Activated naive CD4-positive, alpha-beta T cell (primary cell): ENCODE measurements at places on chromosomes 12 and 14.

DNA sequence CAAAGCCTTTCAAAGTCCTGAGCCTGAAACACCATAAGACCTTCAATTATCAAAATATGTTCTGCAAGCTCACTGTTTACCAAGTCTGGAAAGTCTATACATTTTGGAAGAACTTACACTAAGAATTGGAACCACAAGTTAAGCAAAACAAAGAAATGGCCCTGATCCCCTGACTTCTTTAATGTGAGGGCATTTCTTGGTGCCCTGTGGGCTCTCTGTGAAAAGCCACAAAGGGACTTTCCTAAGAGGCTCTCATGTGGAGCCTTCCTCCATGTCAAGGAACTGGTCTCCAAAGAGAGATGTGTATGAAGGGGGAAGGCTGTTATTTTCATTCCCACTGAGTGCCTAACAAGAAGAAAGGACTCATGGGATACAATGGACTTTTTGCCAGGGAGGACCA lies 13.5 kb upstream of the MYH6 start:
- DNase-seq = no peak

DNA sequence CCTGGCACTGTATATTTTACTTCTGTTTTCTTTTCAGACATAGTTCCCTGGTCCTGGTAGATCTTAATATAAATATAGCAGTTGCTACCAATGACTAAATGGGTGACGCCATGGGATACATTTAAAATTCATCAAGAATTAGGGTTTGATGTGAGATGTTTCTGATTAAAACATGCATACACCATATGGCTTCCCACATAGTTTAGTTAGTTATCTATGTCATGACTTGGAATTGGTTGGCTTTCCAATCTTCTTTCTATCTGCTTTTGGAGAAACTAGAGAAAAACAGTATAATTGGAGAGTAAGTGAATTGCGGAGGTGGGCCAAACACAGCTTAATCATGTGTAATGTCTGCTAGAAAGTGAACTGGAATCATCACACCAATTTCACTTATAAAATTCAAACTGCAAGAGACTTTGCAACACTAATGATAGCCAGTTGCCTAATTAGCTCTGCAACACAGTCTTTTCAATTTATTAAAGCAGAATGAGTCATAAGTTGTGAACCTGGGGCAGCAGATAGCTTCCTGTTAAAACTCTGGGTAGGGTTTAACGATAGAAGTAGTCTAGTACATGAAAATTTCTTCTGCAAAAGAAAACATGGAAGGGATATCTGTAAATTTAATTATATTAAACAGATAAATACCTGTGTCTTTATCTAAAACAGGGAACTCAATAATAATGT lies 295.2 kb downstream of the SLC16A7 start:
- no peak for DNase-seq

GRCh38 chr14:46487582-46488350 lies 163.8 kb downstream of the RPL10L start:
- no peak for DNase-seq

DNA sequence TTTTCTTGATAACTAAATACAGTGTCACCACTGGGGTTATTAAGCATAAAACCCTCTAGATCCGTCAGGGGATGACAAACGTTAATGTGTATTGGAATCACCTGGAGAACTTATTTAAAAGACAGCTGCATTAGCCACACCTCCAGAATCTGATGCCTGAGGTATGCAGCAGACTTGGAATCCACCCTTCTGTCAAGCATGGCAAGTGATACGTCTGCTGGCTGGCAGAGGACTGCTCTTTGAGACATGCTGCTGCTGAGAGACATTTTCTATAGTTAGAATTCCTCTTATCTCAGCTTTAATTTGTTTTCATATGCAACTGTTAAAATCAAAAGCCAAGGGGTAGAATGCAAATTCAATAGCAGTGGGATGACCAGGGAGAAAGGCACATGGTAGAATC lies 496.3 kb downstream of the NELL2 start:
- DNase-seq = no peak

DNA sequence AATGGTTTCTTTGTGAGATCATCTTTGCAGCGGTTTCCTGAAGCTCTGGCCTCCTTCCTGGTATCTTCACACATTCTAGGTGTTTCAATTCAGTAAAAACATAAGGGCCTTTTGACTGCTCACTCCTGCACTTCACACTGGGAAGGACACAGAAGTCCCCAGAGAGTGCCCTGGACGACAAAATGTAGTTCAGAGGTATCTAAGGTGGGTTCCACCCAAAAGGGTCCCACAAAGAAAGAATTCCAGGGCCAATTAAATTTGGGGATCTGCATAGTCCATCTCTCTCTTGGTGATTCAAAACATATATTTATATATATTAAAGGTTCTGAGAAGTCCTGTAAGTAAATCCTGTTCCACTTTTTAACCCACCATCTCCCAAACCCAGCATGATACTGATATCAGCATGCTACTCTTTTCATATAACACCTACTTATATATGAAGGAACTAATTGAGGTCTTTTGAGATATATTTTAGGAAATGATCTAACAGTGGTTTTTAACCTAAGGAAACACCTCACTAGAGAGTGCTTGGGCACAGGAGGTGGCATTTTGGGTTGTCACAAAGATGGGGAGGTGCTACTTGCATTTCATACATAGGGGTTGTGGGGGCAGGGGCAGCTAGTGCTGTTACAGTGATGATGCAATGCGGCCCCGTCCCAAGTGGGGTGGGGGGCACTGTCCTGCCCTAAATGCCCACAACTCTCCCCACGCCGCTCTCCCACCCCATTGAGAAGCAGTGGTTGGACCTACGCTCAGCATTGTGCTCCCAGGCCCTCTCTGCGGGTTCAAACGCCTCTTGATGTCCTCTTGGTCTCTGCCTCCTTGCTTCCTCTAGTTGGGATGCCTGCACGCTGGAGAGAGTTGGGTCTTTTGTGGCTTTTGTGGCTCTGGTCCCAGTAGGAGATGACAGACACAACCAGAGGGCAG lies 109.4 kb downstream of the ARF6 start:
- peak; percentile 17 for DNase-seq

DNA sequence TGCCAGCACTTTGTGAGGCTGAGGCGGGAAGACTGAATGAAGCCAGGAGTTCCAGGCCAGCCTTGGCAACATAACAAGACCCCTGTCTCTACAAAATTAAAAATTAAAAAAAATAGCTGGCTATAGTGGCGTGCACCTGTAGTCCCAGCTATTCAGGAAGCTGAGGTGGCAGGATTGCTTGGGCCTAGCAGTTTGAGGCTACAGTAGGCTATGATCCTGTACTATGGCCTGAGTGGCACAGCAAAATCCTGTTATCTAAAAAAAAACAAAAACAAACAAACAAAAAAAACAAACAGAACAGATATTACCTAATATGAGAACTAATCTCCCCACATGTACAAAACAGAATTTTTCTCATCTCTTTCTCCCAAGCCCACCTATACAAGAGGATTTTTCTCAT lies 15.7 kb downstream of the TMEM116 start:
- DNase-seq = no peak

GRCh38 chr14:53380867-53381225 lies 227.7 kb upstream of the DDHD1 start:
- no peak for DNase-seq

DNA sequence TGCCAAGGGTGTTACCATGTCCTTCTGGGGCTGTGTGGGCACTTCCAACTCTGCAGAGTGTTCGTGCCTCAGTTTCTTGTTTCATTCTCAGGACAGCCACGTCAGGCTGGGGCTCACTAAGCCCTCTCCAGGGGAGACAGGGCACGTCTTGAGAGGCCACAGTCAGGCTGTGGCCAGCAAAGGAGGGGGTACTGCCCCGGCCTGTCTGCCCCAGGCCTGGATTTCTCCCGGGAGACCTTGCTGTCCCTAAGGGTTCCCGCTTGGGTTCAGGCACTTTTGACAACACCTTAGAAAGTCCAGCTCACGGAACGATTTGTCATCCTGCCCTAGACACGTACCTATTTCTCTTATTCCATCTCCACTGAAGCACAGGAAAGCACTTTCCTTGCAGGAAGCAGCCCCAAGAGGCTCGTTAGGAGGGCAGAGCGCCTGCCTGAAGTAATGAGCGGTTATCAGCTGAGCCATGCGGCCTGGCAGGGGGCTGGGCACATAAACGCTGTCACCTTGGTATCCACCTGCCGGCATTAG lies 290.4 kb upstream of the RTL1 start:
- no peak for DNase-seq

GRCh38 chr12:64808110-64808509 lies 16.3 kb upstream of the TBC1D30 start:
- DNase-seq = no peak

GRCh38 chr12:95446506-95446900 lies 27.4 kb upstream of the METAP2 start:
- DNase-seq = no peak

DNA sequence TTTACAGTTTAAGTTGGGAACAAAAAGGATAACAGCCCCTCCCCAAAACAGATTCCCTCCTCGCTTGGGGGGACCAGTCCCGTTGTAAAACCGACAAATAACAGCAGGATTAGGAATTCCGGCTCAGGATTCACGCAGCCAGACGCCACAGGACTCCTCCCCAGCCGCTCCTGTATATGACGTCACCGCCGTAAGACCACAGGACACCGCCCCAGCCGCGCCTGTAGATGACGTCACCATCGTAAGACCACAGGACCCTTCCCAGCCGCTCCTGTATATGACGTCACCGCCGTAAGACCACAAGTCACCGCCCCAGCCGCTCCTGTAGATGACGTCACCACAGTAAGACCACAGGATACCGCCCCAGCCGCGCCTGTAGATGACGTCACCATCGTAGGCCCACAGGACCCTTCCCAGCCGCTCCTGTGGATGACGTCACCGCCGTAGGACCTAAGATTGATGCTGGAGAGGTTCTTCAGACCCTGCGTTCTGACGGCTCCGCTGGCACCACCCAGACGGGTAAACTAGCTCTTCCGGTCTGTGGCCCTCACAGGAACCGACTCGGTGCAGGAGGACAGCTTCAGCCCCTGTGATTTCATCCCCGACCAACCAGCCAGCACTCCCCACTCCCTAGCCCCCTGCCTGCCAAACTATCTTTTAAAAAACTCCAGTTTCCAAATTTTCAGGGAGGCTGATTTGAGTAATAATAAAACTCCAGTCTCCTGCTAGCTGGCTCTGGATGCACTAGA lies 43.9 kb upstream of the FBRSL1 start:
- DNase-seq = no peak

DNA sequence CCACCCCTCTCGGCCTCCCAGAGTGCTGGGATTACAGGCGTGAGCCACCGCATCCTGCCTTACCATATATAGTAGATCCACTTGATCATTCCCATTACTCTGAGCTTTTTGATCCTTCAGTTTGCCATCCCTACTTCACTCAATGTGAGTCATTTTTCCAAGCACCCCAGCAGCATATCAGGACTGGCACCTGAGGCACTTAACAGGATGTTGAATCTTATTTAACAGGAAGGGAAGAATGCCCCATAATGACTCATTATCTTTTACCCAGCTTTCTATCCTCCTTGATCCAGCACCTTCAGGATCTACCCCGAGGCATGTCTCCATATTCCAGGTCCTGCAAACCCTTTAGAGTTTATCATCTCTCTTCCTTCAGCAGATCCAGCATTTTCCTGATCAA lies 84.9 kb upstream of the CMKLR1 start:
- DNase-seq = no peak

DNA sequence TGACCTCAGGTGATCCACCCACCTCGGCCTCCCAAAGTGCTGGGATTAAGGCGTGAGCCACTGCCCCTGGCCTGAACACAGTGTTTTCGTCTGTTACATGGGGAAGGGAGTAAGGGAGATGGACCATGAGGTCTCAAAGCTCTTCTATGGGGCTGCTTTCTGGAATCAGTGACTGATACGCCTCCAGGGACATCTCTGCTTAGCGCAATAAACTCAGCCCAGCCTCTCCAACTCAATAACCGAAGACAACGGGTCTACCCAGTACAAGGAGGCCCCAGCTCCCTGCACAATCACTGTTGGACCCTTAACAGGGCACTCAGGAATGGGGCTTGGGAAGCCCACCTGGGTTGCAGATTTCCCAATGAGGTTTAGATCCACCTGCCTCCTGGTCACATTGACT lies 42.6 kb upstream of the CHGA start:
- DNase-seq = no peak

DNA sequence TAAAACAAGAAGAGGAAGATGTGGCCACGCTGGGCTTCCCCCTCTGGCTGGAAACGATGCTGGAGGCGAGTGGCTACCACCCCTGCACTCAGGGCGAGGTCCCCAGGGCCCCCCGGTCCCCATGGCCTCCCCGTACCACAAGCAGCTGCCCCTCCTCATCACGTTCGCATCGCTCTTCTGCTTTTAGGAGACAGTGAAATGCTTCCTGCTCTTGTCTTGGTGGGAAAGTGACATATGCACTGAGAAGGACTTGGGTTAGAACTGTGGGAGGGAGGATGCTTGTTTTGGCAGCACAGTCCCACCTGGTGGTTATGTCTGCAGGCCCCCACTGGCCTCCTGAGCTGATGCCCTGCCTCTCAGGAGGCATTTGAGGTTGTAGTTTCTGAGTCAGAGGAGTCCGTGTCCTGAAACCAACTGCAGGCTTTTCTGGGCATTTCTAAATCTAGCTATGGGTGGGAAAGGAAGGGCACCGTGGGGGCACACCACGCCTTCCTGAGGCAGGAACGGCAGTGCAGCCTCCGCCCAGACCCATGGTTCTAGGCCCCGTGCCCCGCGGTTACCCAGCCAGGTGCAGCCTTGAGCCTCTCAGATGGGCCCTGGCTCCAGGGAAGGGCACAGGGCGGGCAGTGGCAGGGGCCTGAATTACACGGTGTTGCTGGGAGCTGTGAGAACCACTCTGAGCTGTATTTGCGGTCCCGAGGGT lies 139.3 kb downstream of the ADGRD1 start:
- no peak for DNase-seq

DNA sequence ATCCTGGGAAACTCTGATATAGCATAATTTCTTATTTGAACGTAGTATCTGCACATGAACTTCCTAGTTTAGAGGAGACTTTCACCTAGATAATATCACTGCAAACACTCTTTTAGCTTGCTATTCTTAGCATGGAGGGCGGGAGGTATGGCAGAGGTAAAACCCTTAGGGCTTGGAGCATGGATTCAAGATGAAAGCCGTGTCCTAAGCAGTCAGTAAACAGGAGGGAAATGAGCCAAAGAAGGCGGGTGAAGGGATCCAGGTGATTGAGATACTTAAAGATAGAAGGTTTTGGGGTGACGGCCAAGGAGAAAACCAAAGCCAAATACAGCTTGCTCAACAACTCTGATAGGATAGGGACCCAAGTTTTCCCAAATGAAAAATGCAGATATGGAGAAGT lies 107.1 kb upstream of the BCAT1 start:
- DNase-seq = no peak

- DNase-seq = no peak
Observed at GRCh38 chr12:5318874-5319273, 113.0 kb upstream of the NTF3 start.

- no peak for DNase-seq
Observed at GRCh38 chr12:53232646-53233461, 845 bp upstream of the RARG start.

DNA sequence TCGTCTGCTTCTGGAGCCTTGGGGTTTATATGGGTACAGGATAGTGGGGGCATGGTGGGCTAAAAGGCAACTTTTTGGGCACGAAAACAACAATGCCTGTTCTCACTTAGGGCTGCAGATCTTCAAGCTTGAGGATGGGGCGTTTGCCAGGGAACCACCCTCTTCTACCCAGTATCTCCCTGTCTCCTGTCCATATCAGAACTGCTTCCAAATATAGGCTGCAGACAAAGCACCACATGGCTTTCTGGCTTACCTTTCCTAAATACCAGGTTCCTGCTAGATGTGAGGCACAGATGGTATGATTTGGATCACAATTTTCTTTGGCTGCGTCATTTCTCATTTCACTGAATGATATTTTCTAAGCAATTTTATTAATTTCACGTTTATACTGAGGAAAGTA lies 70.4 kb downstream of the CMAS start:
- DNase-seq = no peak
